ENCODE measurements at places on chromosomes 12 and 14.

- DNase-seq, result no peak
These were observed 322.5 kb downstream of the SYT1 start for GRCh38 chr12:79187032-79187431.

GRCh38 chr12:129331356-129332085 lies 478.2 kb downstream of the GLT1D1 start:
- no peak for DNase-seq

DNA sequence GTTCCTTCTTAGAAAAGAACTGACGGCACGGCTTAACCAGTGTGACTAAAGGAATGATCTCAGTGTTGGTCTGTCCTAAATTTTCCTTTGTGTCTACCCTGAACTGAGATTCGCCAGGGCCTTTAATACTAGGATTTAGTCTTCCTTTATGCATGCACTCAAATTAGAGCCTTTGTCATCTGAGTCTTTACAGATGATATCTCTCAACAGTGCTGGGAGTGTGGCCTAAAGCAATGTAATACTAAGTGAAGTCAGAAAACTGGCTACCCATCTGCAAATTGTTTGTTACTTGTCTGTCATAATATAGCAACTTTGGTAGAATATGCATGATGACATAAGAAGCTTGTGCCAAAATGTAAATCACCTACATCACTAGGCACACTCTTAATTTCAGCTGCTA lies 95.4 kb downstream of the PTPRO start:
- no peak for DNase-seq

DNA sequence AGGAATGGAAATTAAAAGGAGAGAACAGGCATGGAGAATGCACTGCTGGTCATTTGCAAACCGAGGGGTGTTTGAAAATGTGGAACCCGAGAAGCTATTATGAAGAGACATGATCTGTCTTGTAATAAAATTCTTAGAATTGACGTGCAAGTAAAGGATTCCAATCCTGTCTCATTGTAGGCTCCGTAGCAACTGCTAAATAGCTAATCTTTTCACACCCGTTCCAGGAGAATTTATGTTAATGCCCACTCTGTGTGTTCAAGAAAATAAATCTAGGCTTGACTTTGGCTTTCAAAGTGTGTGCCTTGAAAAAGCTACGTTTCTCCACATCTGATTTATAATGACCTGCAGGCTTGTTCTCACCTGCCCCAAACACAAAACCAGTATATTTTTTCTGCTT lies 380.9 kb downstream of the GLT1D1 start:
- DNase-seq, result no peak

DNA sequence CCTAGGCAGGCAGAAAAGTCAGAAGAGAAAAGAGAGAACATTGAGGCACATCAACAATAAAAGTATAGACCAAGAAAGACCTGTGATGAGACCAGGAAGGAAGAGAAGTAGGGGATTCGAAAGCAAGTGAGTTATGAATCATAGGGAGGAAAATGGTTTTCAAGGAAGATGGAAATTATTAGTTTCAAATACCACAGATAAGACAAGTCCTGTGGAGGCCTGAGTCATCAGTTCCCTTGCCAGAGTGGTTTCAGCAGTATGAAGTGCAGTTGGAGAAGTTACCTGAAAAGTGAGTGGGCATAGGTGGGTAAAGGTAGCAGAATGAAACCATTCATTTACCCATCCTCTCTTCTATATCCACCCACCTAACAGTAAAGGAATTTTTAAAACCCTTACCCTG lies 25.2 kb upstream of the TSPAN8 start:
- no peak for DNase-seq

GRCh38 chr12:53645165-53645564 lies 19.0 kb upstream of the ATF7 start:
- no peak for DNase-seq

DNA sequence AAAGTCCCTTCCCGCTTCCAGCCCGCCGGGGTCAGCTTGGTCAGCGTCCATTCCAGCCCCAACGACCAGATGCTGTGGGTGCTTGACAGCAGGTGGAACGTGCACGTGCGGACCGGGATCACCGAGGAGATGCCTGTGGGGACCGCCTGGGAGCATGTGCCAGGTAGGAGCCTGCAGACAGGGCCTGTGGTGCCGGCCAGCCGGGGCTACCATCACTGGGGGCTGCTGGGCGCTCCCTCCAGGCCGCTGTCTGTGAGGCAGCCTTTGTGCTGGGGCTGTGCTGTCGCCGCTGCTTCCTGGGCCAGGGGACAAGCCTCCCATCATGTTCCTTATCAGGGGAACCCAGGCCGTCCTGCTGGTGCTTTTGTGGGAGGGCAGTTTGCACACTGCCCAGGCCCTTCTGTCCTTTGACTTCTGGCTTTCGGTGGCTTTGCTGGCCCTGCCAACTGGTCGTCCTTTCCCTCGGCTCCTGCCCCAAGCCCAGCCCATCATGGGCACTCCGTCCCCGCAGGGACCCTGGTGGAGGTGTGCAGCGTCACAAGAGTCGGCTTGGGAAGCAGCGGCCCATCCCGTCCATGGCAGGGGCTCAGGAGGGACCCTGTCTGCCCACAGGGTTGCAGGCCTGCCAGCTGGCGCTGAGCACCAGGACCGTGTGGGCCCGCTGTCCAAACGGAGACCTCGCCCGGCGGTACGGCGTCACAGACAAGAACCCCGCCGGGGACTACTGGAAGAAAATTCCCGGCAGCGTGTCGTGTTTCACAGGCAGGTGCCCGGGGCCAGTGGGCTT lies 12.4 kb downstream of the ANKRD9 start:
- DNase-seq, result no peak
